ENCODE measurements at places on chromosomes 3 and 15.

DNA sequence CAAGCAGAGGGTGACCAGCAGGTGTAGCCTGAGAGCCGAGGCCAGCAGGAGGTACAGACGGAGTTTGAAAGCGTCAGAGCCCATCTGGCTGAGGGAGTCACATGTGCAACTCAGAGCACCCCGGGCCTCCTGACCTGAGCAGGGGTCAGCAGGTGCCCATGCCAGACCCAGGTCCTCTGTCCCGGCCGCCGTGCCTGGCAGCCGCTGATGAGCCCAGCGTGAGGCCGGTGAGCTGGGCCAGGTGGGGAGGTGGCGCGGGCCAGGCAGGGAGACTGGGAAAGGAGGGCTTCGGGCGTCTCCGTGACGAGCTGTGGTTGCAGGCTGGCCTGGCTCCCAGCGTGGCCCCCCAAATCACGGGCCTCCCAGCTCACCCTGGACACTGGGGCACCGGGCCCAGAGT, 130.9 kb downstream of the CHSY1 start:
- DNase-seq = no peak

DNA sequence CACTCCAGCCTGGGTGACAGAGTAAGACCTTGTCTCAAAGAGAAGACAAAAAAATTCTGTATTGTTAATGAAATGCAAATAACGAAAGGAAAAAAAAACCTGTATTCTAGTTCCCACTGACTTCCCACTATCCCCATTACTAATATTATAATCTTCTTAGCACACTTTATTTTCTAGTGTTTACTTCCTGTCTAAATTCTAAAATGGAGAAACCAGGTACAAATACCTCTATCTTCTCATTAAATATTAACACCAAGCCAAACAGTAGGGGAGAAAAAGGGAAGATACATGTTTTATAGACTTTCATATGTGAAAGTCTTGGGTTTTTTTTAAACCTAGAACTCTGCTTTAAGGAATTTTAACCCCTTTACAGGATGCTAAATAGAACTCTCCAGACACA, 55.3 kb upstream of the PLXND1 start:
- DNase-seq = no peak

- no peak for DNase-seq
Measured at GRCh38 chr3:71903112-71903495, 118.2 kb upstream of the PROK2 start.

- peak; percentile 39 for DNase-seq
Measured at GRCh38 chr3:39101022-39101689, 6.3 kb downstream of the GORASP1 start.

DNA sequence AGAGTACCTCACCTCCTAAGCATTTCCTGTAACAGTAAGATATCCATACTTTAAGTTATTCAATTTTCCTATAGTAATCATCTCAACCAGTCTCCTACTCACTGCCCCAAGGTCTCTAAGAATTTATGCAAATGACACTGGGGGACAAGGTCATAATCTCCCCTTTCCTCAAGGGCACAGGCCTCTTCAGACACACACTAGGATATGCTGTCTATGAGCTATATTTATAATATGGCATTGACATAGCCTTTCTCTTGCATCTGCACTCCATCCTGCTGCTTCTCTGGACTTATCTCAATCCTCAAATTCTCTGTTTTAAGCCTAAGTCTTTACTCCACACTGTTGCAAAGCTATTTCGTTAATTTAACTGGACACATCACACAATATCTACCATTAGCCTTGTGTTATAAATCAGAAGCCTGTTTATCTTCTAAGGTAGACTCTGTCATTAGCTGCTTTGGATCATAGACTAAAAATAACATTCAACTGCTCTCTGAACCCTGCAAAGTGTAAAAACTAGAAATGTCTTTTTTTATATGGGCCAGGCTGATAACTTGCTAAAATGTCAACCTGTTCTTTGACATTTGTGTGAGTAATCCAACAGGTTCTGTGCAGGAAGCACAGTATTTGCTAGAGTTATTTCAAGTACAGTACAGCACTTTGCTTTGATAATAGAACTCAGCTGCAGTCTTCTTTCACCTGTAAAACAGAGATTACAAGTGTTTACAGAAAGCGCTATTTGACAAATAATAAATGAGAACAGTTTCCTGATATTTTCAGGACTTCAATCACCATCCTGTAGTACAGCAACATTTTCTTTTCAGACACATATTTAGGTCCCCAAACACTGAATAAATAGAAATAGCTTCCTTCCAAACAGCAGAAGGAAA, 17.8 kb upstream of the SEC62 start:
- DNase-seq = no peak

- no peak for DNase-seq
Measured at GRCh38 chr3:47996440-47996839, 19.8 kb downstream of the MAP4 start.

- peak; percentile 66 for DNase-seq
Measured at GRCh38 chr15:90451053-90451850, 63.2 kb downstream of the IQGAP1 start.

DNA sequence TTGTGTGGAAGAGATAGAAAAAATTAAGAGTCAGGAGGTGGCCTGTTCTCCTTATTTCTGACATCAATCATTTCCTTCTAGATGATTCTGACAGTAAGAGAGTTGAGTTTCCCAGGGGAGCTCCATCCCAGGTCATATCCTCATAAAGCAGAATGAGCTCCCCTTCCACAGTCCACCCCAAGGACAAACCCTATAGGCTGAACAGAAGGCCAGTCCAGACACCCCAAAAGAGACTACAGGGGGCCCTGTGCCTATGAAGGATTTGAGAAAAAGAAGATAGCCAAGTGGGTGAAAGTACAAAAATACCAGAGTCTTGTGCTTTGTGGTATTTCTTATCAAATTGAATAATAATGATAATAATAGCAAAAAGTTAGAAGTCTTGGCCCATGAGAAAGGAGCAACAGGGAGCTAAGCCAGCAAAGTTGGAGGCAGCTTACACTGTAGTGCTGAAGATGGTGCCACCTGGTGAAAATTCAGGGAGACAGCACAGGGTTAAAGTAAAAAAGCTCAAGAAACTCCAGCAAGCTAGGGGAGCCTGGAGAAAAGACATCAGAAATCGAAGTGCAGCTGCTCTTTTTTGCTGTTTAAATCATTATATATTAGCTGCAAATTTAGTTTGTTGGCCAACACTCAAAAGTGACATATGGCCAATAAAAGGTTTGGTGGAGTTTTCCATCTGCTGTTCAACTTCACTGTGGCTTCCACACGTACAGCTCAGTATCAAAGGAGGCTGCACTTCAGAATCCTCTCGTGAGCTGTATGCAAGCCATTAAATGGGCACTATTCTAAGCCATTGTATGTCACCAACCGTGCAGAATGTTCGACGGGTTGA, 35.8 kb upstream of the SLC24A5 start:
- no peak for DNase-seq

- no peak for DNase-seq
Measured at GRCh38 chr3:63795438-63795837, 23.7 kb upstream of the C3orf49 start.

- DNase-seq = no peak
Measured at GRCh38 chr3:122973893-122974615, 53.5 kb downstream of the SEMA5B start.

DNA sequence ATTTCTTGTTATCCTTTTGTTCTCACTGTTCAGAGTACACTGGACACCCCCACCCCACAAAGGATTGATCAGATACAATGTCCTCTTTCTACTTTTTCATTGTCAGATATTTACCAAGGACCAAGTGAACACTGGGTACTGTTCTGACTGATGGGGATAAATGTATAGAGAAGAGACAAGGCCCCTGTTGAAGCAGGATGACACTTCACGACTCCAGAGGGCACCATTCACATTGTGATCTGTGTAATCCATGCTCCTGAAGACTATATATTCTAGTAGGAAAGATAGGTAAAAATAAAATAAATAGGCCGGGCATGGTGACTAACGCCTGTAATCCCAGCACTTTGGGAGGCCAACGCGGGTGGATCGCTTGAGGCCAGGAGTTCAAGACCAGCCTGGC, 7.2 kb upstream of the CRYGS start:
- no peak for DNase-seq

DNA sequence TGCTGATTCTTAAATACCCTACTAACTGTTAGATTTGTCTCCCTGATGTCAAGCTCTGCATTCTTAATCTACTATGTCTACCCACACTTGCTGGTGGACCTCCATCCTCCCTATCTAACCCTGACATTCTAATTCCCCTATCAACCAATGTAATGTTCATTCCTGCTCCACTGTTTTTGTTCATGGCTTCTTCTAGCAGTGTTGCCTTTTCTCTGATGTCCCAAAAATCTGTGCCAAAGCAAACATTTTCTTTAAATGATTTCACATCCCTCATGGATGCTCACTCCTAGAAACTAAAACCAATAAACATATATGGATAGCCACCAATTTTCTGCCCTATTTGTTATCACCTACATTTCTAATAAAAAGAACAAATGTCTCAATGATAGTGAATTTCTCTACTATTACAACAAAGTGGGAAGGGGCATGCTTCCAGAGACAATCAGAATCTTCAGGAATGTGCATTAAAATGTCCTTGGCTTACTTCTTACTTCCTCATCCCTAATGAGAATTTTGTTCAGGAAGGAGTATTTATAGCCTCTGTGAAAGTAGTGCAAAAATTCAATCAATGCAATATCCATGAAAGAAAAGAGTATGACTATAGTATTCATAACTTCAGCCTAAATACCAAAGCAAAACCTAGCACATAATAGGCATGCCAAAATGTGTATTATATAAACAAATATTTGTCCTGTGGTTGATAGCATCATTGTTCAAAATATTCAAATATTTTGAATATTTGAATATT, 273.3 kb downstream of the ZNF385D start:
- DNase-seq = peak; percentile 78

DNA sequence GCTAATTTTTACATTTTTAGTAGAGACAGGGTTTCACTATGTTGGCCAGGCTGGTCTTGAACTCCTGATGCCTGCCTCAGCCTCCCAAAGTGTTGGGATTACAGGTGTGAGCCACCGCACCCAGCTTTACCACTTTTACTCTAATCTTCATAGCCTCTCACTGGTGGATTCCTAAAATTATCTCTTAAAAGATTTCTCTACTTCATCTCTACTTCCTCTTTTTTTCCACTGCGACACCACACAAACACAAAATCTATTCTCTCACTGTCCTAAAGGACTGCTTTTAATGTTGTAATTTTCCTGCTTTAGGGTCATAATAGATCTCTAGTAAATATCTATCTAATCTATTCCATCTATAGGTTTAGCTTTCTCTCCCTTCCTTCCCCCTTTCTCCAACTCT, 34.0 kb upstream of the TBL1XR1 start:
- no peak for DNase-seq

- DNase-seq = no peak
Measured at GRCh38 chr3:12627370-12627769, 36.5 kb downstream of the RAF1 start.

DNA sequence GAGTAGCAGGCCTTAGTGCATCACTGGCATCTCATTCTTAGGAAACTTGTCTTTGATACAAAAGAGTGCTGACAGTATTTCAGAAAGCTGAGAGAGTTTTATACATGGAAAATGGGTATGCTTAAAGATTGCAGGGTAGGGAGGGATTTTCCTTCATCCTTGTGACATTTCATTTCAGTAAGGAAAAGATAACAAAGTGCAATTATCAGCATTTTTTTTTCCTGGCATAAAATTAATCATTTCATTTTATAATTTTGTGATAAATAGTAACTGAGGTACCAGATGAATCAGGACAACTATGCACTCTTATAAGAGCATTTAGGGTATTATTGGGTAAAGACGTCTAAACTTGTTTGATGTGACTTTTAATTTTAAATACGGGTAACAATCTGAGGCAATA, 10.3 kb downstream of the KBTBD8 start:
- DNase-seq = no peak

DNA sequence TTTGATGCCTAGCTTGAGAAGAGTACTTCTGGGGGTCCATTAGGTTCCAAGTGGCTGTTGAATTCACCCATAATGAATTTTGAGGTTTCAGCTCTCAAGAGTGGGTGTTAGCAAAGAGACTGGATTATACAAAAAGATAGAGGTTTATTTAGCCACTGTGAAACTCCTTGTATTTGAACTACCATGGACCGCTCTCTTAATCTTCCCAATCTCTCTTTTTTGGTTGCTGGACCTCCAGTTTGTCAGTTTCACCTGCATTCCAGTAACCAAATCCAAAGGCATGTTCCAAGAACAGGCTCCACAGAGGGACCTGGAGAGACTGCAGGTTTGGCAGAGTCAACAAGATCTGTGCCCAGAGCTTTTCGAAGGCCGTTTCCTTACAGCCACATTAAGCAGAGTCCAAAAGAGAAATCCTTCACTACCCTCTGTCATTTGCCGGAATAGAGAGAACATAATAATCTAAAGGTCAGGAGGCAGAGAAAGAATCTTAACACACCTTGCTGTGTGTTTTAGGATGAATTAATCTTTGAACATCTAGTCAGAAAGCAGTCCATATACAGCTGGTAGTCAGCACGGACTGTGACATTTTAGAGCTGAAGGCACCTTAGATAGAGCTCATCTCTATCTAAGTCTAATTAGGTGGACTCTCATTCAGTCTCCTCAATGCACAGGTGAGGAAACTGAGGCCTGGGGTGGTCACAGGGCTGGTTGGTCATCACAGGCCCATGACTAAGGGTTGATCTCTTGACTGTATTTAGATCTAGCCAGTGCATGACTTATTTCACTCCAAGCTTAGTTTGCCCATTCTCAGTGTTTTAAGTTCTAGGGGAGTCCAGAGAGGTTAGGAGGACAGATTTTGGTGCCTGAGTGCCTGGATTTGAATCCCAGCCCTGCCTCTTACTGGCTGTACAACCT, 1.3 kb downstream of the ABHD2 start:
- DNase-seq = no peak

DNA sequence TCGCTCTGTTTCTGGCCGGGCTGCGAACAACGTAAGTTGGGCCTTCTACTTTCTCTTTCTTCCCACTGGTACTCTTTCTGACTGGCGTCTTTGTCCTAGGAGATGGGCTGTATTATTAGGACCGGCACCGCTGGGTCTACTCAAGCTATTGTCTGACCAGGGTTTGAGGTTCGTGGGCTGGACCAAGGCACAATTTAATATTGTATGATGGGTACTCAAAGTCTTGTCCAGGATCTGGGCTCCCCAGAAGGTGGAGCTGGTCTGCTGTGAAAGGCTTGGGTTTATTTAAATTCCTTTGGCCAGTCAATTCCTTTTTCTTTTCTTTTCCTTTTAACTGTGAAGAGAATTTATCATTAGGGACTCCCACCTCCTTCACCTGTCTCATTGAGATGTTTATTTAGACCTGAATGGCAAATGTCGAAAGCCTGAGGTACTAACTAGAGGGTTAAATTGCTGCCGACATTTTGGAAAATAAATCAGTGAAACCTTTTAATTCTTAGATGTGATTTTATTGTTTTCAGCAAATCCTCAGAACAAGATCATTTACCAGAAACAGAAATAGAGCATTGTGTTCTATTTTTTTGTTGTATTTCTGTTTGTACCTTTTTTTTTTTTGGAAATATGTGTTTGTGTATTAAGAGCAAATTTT, 410 bp downstream of the LRRC49 start:
- peak; percentile 77 for DNase-seq

DNA sequence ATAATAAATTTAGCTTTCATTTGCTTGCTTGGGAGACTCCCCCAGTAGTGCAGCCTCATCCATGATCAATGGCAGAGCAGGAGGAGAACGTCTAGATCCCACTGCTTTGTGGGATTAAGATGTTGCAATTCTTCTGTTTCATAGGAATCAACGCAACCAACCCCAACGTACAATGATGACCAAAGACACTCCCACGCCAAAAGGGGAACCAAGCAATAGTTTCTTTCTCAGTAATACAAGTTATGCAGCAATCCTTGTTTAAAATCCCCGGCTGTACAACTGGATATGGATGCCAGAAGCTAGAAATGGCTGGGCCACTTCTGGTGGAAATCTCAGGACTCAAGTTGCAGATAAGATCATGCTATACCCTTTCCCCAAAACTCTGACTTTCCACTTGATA, 411.2 kb downstream of the VPS13C start:
- no peak for DNase-seq

GRCh38 chr3:156826144-156826895, at the start of gene LEKR1:
LEKR1 (plus strand) TSS chr3:156826353; CDS start chr3:156829330, 2,977 bp downstream.
- peak; percentile 87 for DNase-seq

Data from fibroblast of skin of back (primary cell).